NCI-H82 (cell line): ENCODE measurements at places on chromosomes 7 and 10.

GRCh38 chr10:124523901-124524300, 62.3 kb downstream of the LHPP start:
- no peak for DNase-seq

DNA sequence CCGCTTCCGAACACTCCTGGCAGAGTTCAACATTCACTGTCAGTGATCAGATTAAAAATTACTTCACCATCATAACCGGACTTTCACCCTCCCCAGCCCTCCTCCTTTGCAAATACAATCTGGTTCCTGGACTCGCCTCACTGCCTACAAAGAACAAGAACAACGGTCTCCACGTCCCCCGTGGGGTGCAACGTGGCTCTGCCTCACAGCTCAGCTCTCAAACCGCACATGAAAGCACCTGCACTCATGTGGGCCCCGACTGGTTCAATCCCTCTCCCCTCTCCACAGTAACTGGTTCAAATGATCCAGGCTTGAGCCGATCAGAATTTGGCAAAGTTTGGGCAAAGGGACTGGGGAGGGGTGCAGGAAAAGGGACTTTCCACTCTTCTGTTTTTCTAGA, 21.0 kb downstream of the ASB13 start:
- peak; percentile 44 for DNase-seq

DNA sequence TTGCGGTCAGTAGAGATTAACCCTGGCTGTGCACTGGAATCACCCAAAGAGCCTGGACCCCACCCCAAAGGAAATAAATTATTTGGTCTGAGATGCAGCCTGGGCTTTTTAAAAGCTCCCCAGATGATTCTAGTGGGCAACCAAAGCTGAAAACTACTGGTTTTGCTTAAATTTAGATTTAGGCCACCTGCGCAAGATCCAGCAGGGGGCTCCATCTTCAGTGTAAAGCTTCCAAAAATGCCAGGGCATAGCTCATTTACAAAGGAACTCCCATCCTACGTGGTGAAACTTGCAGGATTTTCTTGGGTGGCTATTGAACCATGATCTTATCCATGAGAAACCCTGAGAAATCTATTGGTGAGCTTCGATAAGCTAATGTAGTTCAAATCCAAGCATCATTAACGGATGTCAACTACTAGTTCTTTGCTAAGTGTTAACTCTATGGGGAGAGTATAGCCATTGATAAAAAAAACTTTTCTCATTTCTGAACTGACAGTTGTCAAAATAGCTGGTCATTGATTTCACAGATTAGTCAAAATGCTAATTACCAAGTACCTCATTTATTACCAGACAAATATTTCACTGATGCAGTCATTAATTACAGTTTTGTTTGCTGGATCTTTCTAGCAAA, 315.3 kb downstream of the LHFPL3 start:
- DNase-seq: peak; percentile 48

DNA sequence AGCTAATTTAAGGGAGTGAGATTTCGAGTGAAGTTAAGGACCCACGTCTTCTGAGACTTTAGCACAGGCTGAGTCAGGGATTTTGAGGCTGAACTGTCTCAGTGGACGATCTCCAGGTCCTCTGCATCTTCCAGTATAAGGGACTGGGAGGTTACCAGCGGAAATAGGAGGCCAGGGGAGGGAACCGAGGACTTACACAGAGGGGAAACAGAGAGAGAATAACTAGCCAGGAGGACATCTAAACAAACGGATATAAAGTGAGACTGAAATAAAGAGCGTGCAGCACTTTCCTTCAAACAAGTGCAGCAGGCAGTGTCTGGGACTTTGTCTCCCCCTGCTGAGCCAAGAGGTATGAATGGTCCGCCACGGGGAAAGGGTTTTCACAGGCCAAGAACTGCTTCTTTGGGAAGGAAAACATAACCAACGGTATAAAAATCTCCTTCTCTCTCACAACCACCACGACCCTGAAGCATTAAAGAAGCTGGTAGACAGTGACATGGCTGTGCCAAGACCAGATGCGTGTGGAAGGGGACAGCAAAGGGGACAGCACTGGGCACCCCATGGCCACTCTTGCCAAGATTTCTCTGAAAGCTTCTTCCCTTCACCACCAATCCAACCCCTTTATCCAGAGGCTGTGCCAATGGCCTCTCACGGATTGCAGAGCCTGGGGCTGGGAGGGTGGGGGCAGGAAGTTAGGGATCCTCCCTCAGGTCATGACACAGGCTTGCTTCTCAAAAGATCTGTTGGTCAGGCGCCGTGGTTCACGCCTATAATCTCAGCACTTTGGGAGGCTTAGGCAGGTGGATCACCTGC, 72.0 kb downstream of the SLC37A3 start:
- DNase-seq: peak; percentile 64

- DNase-seq: no peak
These were observed 32.1 kb upstream of the ELAPOR2 start for GRCh38 chr7:87091487-87092066.

DNA sequence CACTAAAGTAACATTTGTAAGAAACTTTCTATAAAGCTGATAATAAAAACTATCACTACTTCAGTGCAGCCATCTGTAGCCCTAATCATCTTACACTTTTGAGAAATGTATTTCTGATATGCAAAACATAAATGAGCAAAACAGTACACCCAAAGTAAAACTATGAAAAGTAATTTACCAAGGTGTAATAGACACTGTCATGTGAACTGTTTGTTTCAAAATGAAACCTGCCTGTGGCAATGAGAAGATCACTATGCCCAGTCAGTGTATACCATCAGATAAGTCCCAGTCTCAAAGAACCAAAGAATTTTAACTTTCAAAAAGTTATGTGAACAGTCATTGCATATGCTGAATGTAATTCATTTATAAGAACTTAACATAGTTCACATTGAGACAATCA, 398.1 kb downstream of the CDC14C start:
- no peak for DNase-seq

GRCh38 chr7:2477447-2478398, 1.5 kb upstream of the GRIFIN start:
- peak; percentile 77 for DNase-seq

- DNase-seq: no peak
These were observed 14.8 kb upstream of the GSAP start for GRCh38 chr7:77430927-77431326.

DNA sequence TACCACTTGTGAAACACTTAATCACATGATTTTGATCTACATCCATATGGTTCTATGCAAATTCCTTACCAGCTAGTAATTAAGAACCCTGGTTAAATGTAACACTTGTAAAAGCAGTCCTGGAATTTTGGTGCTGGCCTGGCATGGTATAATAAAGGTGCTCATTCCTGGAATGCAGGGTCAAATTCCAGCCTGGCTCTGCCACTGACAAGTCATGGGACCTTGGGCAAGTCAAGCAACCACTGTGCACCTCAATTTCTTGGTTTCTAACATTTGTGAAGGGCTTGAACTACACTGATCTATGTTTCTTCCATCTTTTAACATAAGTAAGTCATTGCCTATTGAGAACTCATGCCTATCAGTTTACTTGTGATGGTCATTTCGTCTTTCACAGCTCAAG, 91.9 kb upstream of the PIK3CG start:
- no peak for DNase-seq

DNA sequence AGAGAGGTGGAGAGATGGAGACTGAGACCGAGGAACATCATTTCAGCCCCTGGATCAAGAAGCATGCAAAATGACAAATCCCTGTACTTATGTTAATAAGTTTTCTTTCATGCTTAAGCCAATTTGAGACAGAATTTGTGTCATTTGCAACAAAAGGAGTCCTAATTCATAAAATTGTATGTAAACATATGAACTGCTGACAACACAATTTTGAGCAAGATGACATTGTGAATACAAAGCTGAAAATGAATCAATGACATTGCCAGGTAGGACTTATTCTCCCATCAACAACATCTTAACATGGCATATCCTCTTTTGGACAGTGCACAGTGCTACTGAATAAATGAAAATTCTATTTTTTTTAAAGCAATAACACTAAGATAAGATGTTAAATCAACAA, 264.0 kb downstream of the WDR11 start:
- DNase-seq: no peak

DNA sequence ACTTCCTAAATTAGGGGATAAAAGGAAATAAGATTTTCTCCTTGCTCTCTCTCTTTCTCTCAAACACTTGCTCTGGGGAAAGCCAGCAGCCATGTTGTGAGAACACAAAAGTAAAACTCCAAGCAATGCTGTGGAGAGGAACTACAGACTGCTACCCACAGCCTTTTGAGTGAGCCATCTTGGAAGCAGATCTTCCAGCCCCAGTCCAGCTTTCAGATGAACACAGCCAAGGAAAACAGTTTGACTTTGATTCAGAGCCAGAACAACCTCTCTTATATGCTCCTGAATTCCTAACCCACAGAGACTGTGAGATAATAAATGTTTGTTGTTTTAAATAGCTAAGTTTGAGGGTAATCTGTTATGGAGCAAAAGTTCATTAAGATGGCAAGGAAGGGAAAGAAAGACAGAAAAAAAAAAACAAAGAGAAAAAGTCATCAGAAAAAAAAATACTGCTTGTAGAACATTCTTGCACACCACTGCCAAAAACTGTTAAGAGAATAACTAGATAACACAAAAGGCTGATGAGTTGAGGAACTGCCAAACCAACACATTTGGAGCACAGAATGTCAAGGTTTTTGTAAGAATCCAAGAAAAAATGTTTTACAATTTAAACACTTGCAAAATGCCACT, 20.9 kb upstream of the PRKAR2B start:
- DNase-seq: no peak

DNA sequence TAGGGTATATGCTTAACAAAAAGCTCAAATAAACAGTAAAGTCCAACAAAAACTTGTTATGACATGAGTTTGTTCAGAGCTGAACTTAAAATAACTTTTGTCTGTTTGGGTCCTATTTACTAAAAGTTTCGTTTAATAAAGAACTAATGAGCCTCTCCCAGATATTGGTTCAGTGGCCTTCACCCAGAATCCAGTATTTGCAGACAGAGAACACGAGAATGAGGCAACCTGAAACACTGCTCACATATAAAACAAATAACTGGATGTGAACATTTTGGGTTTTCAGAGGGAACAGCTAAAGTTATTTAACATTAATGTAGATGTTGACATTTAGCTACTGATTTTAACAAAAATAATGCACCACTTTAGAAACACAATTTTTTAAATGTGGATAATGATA, 98.3 kb downstream of the RNF133 start:
- no peak for DNase-seq

- no peak for DNase-seq
These were observed 12.2 kb downstream of the PTPN12 start for GRCh38 chr7:77549106-77549870.

GRCh38 chr7:155700847-155701246, 56.4 kb downstream of the RBM33 start:
- DNase-seq: no peak

DNA sequence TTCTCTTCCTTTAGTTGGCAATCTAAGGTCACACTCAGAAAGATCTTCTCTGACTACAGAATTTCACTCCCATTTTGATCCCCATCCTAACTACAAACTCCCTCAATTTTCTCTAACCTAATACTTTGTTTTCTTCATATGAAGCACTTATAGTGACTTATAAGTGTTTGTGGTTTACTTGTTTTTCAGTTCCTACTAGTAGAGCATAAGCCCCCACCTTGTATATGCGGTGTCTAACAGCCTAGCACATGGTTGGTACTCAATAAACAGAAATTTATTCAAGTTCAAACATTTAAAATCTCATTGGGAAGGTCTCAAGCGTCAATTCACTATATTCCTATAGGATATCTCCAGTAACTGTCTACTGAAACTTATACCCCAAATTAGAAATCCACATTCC, 35.2 kb downstream of the ANKRD26 start:
- no peak for DNase-seq

GRCh38 chr10:110311357-110311949, 6.7 kb upstream of the SMNDC1 start:
- peak; percentile 83 for DNase-seq

DNA sequence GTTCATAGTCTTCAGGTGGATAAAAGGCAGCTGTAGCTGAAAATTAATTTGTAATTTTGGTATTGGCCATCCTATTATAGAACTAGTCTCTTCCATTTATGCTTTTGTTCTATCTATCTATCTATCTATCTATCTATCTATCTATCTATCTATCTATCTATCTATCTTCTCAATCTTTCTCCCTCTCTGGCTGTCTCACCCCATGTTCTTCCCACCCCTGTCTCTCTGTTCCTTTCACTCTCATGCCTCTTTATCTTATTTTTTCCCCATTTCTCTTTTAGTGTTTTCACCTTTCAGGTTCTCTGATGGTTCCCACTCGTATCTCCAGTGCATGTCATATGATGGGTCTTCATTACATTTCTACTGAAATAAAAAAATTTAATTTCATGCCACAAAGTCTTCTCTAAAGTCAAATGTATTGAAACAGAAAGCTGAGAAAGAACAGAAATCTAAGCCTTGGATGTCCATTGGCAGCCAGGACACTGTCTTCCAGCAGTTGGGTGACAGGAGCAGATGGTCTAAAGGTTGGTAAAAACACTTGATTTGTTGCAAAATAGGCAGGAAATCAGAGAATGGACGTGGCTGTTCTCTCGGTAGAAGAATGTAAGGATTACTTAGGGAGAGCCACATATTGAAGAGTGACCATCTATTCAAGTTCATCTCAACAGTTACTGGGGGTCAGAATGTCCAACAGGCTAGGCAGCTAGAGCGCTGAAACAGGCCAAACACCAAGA, 127.0 kb downstream of the RELN start:
- DNase-seq: no peak

GRCh38 chr10:28980264-28980663, 302.9 kb downstream of the BAMBI start:
- no peak for DNase-seq

GRCh38 chr10:102151774-102152544, at the start of gene NOLC1:
Gene NOLC1 (plus strand): TSS chr10:102152389. CDS start chr10:102152411, 22 bp downstream.
- peak; percentile 99 for DNase-seq

DNA sequence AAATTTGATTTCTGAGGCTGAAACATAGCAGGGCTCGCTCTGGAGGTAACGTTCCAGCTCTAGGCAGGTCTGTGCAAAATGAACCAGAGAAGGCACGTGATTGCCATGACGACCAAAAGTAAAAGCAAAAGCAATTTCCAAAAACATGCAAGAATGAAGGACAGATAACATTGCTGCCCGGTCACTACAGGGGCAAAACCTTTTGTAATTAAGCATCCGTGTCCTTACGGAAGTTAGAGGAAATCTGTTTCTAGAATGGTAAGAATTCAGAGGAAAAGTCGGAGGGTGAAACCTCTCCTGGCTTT, 2.9 kb downstream of the KLF6 start:
- no peak for DNase-seq

- DNase-seq: no peak
These were observed 5.4 kb upstream of the PPP1R9A start for GRCh38 chr7:94901981-94902380.

GRCh38 chr7:112052993-112053736, 153.0 kb downstream of the DOCK4 start:
- no peak for DNase-seq

GRCh38 chr7:4234498-4234855, 447.6 kb upstream of the FOXK1 start:
- DNase-seq: no peak

DNA sequence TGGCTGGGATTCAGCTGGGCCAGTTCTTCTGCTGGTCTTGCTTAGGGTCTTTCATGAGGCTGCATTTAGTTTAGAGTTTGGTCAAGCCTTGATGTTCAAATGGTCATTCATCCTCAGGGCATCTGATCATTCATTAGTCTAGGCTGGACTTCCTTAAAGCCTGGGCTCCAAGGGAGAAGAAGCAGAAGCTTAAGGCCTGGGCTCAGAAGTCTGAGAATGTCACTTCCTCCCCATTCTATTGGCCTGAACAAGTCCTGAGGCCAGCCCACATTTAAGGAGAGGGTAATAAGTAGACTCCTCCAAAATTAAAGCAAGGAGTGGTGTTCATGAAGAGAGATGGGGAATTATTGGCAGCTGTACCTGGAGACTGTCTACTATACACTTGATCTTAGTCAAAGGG, 193.2 kb upstream of the HABP2 start:
- no peak for DNase-seq

GRCh38 chr7:155584261-155584660, 37.9 kb upstream of the CNPY1 start:
- DNase-seq: no peak
